ENCODE measurements at places on chromosomes 6 and 20.
A peak's percentile ranks its signal among the peaks of the same experiment; 100 is the strongest.

DNA sequence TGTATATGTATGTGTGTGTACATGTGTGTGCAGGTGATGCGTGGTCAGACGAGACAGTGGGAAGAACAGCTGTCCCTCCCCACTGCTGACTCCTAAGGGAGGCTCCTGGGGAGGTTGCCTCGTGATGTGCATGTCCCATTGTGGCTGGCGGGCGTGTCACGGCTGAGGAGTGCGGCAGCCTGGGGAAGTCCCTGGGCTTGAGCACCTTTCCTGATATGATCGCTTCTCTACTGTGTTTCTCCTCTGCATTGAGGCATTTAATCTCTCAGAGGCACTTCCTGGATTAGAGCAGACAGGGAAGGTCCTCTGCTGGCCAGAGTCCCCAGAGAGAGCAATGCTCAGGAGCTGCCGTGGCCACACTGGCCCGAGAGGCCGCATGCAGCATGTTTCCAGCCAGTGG is 11.4 kb downstream of the NPBWR2 start:
- no peak for DNase-seq

DNA sequence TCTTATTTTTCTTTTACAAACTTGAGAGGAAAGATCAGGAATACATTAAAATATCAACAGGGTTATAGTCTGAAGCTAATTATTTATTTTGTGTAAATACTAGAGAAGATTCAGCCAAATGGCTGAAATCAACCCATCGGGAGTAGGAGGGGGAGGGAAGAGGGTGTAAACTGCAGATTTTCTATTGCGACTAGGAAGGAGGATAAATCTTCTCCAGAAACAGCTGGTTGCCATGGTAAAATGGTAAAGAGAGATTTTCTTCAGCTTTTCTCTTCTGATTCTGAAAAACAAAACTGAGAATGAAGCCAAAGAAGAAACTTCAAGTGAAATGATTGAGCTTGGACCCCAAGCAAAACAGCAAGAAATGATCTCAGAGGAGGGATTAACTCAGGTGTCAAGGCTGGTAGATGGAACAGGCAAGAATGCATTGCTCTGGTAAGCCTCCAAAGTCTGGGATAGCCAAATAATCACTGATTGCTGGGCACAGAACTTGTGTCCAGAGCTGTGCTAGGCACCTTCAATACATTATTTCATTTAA is 193.5 kb upstream of the SPTLC3 start:
- no peak for DNase-seq

GRCh38 chr6:36865835-36866234 is 8.8 kb downstream of the PPIL1 start:
- peak; percentile 31 for DNase-seq

GRCh38 chr6:139017227-139017626 is 11.3 kb upstream of the ABRACL start:
- no peak for DNase-seq

- DNase-seq, result no peak
These were observed 25.3 kb downstream of the GMDS start for GRCh38 chr6:2220154-2220553.

Data from T-helper 2 cell (primary cell).